Cardiac muscle cell (in vitro differentiated cells and primary cell): ENCODE measurements at places on chromosomes 1 and 21. TPM values are rescaled to one million over a fixed set of nuclear protein-coding genes. Genes with fewer than 3 reads are reported as not detected.

DNA sequence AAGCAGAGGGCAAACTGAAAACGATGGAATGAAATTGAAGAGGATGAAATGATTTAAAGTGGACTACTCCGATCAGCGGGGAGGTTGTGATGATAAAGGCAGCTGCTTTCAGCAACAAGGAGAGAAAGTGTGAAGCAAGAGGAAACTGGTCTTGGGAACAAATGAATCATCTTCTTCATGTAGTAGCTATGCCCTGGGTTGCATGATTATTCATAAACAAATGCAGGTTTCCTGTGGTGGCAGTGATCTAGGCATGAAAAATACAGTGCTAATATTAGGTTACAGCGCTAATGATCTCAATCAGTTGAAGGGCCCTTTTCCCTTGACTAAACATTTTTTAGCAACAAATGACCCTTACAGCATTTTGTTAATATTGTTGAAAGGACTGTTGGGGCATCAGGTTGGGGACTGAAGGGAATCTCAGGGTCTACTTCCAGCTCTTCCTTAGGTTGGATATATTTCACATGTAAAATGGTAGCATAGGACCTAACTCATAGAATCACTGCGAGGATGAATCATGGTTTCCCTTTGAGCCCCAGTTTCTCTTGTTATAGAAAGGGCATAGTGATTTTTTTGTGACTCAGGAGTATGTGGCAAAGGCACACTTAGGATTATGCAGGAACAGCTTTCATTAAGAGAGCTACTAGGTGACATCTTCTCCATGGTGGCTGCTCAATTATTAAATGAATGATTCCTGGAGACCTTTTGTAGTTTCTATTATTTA, 1.9 kb upstream of the ZFYVE9 start:
- peaks cover 16% of the 10 kb centered on the region for H3K4me1 ChIP-seq
- H3K27ac ChIP-seq, result no peak overlapping the region
- no peak overlapping the region for H3K4me3 ChIP-seq
- H3K27me3 ChIP-seq, result no peaks in the 10 kb centered on the region
- peak; percentile 92 for DNase-seq

DNA sequence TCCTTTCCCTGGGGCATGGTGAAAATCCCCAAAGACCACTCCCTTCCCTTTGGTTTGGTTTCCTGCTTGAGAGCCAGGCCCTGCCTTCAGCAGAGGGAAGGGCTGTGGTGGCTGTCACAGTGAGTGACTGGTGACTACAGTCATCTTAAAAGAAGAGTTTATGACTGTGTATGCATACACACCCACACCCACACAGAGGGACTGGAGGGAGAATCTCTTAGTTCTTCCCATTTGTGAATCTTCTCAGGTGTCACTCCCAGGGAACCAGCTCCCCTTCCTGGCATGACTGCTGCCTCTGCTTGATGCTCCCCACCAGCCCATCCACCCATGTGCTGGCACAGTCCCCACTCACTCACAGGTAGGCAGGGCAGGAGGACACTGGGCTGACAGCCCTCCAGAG, 3.9 kb upstream of the KCNA2 start:
- peaks cover 100% of the 10 kb centered on the region for H3K27me3 ChIP-seq
- no peak for DNase-seq
- H3K27ac ChIP-seq, result no peak overlapping the region
- H3K36me3 ChIP-seq, result no peaks in the 10 kb centered on the region

Gene AMIGO1
- 10.5 and 11.2 TPM in 2 replicates for total RNA-seq

- no peak overlapping the region for H3K4me3 ChIP-seq
- no peaks in the 10 kb centered on the region for H3K27me3 ChIP-seq
- no peak for DNase-seq
Measured at GRCh38 chr1:61618755-61619154, 106.2 kb downstream of the TM2D1 start.

- peaks cover 43% of the 10 kb centered on the region for H3K4me1 ChIP-seq
- peak; percentile 87 for DNase-seq
- no peaks in the 10 kb centered on the region for H3K36me3 ChIP-seq
- no peaks in the 10 kb centered on the region for H3K27me3 ChIP-seq
Measured at GRCh38 chr1:230113593-230114236, 46.7 kb downstream of the GALNT2 start.

DNA sequence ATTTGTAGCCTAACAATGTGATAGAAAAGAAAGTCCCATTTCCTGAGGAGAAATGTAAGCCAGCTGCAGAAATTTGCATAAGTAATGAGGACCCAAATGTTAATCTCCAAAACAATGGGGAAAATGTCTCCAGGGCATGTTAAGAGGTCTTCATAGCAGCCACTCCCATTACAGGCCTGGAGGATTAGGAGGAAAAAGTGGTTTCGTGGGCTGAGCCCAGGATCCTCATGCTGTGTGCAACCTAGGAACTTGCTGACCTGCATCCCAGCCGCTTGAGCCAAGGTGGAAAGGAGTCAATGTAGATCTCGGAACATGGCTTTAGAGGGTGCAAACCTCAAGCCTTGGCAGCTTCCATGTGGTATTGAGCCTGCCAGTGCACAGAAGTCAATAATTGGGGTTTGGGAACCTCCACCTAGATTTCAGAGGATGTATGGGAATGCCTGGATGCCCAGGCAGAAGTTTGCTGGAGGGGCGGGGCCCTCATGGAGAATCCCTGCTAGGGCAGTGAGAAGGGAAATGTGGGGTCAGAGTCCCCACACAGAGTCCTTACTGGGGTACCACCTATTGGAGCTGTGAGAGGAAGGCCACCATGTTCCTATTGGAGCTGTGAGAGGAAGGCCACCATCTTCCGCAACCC, 14.2 kb upstream of the F13B start:
- H3K4me1 ChIP-seq, result no peaks in the 10 kb centered on the region
- DNase-seq, result no peak
- H3K27me3 ChIP-seq, result no peaks in the 10 kb centered on the region
- H3K27ac ChIP-seq, result no peak overlapping the region
- no peak overlapping the region for H3K4me3 ChIP-seq

- no peak overlapping the region for H3K27ac ChIP-seq
- no peak overlapping the region for H3K4me3 ChIP-seq
- DNase-seq, result no peak
- no peaks in the 10 kb centered on the region for H3K27me3 ChIP-seq
- no peaks in the 10 kb centered on the region for H3K36me3 ChIP-seq
Measured at GRCh38 chr1:178607718-178608408, 95.0 kb downstream of the TEX35 start.

DNA sequence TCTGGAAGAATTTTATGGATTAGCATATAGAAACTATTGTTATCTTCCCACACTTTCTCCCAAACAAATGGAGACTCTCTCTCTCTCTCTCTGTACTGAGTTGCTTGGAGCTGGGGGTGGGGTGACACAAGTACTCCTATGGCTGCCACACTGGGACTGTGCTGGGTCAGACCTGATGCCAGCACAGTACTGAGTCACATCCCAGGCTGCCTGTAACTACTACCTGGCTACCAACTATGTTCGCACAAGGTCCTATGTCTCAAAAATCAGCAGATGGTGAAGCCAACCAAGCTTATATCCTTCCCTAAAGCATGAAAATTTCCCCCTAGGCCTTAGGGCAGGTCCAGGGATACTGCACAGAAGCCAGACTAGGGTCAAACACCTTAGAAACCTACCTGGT, 66.6 kb downstream of the FAF1 start:
- no peaks in the 10 kb centered on the region for H3K36me3 ChIP-seq
- DNase-seq, result no peak
- no peak overlapping the region for H3K4me3 ChIP-seq

DNA sequence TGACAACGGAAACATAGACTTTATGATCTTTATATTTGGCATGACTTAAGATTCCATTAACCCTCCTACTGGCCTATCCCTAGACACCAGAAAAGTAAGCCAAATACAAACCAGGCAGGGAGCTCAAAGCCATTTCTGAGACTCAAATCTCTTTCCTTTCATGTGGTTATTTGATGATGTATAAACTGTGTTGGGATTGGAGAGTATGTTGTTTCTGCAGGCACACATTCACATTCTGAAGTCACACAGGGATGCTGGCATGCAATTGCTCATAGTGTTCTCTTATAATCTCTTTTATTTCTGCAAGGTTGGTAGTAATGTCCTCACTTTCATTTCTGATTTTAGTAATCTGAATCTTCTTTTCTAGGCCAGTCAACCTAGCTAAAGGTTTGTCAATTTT, 5.8 kb downstream of the ZMYND12 start:
- H3K4me3 ChIP-seq, result no peak overlapping the region
- no peaks in the 10 kb centered on the region for H3K36me3 ChIP-seq
- H3K4me1 ChIP-seq, result no peaks in the 10 kb centered on the region
- peaks cover 3% of the 10 kb centered on the region for H3K27me3 ChIP-seq
